ENCODE measurements at places on chromosomes 2 and 18.
A peak's percentile ranks its signal among the peaks of the same experiment; 100 is the strongest.

DNA sequence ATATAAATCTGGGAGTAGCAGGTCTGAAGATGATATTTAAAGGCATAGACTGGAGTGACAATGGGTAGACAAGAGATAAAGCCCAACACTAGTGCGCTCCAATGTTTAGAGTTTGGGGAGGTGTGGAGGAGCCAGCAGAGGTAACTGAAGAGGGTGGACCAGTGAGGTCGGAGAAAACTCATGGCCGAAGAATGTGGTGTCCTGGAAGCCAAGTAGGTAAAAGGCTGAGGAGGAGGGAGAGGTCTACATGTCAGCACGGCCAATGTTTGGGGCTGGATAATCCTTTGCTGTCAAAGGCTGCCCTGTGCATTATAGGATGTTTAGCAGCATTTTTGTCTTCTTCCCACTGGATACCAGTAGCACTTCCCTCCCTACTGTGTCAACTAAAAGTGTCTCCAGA lies 78.8 kb upstream of the KCNE4 start:
- peak; percentile 25 for DNase-seq

GRCh38 chr18:69209761-69210160 lies 190.9 kb upstream of the DOK6 start:
- DNase-seq: no peak

- peak; percentile 5 for DNase-seq
Observed at GRCh38 chr2:161586517-161587167, 37.6 kb upstream of the SLC4A10 start.

- DNase-seq: peak; percentile 44
Observed at GRCh38 chr2:217383620-217384019, 523.8 kb upstream of the TNP1 start.

GRCh38 chr2:17658251-17658843 lies 95.3 kb downstream of the SMC6 start:
- peak; percentile 45 for DNase-seq

GRCh38 chr2:47089083-47089464 lies 66.0 kb downstream of the STPG4 start:
- peak; percentile 52 for DNase-seq
